ENCODE measurements at places on chromosomes 1 and 21. TPM values are rescaled to one million over a fixed set of nuclear protein-coding genes. Genes with fewer than 3 reads are reported as not detected.
A peak's percentile ranks its signal among the peaks of the same experiment; 100 is the strongest.

DNA sequence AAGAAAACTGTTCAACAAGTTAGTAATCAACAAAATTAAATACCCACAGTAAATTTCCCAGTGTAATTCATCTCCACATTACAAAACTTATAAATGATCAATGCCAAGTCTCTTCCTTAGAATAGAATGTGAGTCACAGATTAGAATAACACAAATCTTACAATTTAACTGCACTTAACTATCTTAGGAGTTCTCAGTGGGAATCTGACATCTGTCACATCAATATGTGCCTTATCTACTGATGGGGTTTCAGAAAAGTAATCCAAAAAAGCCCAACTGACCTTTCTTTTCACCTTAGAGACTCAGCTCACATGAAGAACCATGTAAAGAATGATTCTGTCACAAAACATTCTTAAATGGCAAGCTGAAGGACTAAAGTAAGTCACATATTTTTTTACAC, 141.4 kb downstream of the RERE start:
- DNase-seq, result no peak

GRCh38 chr1:230495076-230495475, 68.9 kb upstream of the PGBD5 start:
- DNase-seq, result no peak

FCRL6 gene
- total RNA-seq, result not detected

GRCh38 chr1:231122143-231122542, 39.7 kb upstream of the TRIM67 start:
- DNase-seq, result no peak

GRCh38 chr1:34549199-34549598, 205.6 kb upstream of the GJB5 start:
- DNase-seq, result no peak

DNA sequence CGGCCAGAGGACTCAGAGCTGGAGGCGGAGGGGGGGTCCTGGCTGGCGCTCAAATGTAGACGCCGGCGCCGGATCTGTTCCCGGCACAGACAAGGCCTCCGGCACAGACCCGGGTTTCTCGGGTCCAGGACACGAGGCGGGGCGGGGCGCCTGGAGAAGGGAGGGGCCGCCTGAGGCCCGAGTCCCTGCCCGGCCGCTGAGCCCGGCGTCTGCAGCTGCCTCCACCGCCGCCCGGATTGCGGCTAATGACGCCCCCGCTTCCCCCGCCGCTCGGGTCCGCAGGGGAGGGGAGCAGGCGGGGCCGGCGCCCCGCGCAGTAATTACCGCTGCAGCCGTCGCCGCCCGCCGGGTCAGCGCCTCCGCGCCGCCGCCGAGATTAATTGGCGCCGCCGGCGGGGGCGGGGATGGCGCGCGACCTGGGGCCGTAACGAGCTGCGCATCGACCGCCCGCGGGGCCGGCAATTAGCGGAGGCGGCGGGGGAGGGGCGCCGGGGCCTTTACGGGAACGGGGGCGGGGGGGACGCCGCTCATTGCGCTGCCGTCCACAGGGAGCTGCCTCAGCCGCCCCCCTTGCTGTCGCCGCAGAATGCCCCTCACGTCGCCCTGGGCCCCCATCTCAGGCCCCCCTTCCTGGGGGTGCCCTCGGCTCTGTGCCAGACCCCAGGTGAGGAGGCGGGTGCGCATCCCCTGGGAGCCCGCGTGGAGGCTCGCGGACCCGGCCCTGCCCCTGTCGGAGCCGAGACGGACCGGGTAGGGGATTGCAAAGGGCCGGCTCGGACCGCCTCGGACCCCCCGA, 17.3 kb downstream of the NOC2L start:
- DNase-seq, result no peak

RPS27 gene
- 2,161 TPM for total RNA-seq

GRCh38 chr21:45309069-45309986, 21.6 kb upstream of the POFUT2 start:
- no peak for DNase-seq

GRCh38 chr1:14755518-14756252, 157.2 kb downstream of the KAZN start:
- no peak for DNase-seq

DNA sequence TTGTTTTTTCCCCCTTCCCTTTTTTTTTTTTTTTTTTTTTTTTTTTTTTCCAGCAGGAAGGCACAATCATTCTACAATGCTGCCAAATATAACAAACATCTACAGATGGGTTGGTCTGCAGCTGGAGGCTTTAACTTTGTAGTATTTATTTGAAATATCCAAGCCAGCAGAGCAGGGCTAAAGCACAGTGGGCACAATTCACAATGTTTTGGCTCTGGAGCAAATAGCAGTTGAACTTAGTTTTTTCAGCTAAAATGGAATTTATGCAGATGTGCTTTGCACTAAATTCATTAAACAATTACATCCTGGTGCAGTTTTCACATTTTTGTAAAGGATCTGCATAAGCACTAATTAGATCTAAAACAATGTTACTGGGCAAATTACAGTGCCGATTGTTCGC, 39.8 kb upstream of the ZBTB18 start:
- DNase-seq, result no peak

TMIGD3 gene
- total RNA-seq, result 2.0 TPM

- DNase-seq, result no peak
Observed at GRCh38 chr1:160575112-160575664, 4.1 kb downstream of the CD84 start.

FMN2 gene
- 61.1 TPM for total RNA-seq

DNA sequence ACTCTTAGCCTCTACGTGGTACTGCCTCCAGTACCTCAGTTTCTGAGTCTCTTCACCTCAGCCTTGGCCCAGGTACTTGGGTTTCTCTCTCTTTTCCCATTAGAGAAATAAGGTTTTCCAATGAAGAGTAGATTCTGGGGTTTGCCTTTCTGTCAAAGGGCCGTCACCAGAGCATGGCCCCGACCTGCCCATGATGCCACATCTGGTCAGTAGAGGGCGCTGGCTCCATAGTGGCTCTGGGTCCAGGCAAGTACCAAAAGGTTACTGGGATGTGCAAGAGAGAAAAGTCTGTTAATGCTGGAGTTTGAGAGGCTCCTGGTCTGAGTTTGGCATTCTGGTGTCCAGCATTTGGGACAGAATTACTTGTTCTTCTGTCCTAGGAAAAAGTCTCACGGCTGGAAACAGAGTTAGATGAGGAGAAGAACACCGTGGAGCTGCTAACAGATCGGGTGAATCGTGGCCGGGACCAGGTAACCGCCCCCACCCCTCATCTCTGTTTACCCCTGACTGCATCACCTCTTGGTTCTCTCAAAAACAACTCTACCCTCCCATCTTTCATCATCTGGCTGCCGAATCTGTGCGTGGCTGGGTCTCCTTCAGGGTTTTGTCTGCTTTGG, 5.3 kb upstream of the TUFT1 start:
- DNase-seq, result peak; percentile 20

DNA sequence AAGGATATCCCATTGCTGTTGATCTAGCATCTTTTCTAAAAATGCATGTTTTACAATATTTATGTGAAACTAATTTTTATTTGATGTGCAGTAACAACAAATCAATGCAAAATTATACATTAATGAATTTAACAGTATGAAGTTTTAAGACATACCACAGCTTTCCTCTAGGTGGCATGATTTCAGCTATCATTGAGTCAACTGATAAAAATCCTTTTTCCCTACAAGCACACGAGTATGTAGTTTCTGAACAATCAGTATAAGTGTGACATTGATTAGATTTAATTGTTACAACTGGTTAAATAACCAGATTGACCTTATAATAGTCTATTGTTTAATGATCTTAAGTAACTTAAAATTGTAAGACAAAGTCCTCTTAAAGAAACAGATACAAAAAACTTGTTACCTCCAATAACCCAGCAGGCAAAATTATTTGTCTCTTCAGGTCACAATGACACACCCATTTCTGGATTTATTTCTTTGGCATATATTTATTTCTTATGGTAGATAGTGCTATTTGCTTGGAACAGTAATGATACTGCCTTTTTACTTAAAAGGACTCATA, 5.8 kb upstream of the TGFB2 start:
- DNase-seq, result no peak

DNA sequence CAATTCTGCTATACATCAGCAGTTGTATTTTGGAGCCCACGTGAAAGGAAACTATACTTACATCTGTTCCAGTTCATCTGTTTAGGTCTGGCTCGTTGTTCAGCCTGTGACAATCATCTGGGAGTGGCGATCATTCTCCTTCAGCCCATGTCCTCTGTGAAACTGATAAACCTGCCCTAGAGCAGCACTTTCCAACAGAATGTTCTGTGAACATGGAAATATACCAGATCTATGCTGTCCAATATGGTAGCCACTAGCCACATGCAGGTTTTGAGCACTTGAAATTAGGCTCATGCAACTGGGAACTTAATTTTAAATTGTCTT, 24.5 kb upstream of the COQ8A start:
- DNase-seq, result no peak

DNA sequence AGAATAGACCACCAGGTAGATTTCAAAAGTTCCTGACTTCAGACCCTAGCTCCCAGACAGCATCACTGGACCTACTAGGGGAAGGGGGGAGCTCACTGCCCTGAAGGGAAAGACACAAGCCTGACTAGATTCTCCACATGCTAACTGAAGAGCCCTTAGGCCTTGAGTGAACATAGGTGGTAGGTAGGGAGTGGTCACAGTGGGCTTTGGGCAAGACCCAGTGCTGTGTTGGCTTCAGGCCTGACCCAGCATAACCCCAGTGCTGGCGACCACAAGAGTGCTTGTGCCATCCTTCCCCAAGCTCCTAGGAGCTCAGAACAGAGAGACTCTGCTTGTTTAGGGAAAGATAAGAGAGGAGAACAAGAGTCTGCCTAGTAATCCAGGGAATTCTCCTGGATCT, 51.1 kb upstream of the ACADM start:
- DNase-seq, result no peak

DNA sequence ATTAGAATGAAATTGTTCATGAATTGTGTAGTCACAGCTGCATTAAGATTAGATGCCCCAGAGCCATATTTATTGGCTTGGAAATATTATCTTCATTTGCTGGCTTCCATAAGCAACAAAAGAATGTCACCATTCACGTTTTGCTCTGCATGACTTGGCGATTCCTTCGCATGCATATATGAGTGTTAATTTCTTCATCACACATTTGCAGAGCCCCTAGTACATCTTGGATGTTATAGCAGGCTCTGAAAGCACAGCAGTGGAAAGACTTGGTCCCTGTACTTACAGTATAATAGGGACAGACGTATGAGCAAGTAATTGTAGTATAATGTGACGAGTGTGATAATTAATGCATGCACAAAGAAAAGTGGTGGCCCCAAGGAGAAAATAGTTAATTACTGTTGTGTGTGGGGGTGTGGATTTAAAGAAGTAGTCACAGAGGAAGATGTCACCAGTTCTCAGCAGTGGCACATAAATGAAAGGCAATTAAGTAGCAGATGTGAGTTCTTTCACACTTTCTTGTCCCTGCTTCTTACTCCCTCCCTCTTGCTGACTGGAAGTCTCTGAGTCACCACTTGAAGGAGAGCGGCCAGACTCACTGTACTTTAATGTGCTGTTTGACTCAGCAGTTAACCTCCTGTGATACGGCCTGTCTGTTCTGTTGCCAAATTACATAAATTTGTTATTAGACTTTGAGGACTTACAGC, 21.0 kb downstream of the S100A10 start:
- no peak for DNase-seq

DNA sequence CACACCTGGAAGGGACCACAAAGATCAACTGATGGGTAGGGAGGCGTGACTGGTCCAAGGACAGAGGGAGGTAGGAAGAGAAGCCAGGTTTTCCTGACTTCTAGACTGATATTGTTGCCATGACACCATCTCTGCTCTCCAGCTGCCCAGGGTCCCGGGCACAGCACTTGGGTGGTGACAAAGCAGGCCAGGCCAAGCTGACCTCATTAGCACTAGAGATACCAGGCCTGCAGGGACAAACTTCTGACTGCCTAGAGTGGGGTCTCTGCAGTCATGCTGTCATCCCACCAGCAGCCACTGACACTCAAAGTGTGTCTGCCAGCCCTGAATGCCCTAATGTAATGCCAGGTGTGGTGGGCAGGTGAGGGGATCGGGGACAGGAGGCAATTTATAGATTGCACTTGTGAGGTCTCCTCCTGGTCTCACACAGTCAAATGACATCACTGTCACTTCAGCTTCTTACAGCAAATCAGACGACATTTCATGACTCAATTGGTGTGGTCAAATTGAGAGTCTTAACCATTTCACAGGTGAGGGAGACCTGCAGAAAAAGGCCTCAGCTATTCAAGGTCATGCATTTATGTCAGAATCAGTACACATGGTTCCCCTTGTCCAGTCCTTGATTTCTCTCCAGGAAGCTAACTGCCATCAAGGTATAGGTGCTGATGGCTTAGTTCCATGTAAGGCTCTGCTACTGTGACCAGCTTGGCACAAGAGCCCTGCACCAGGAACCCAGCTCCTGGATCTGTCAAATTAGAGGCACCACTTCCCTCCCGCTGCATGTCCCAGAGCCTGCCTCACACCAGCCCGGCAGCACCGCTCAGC, 2.7 kb downstream of the SLC9A1 start:
- peak; percentile 30 for DNase-seq

C1orf94 gene
- 0.31 TPM for total RNA-seq

GRCh38 chr1:87329051-87329525, 408 bp downstream of the LMO4 start:
- DNase-seq, result no peak

KCNK1 gene
- total RNA-seq, result 5.3 TPM

OR2L3 gene
- 1.2 TPM for total RNA-seq

KISS1 gene
- not detected for total RNA-seq

GRCh38 chr21:45466330-45467220, 61.6 kb downstream of the COL18A1 start:
- no peak for DNase-seq

DNA sequence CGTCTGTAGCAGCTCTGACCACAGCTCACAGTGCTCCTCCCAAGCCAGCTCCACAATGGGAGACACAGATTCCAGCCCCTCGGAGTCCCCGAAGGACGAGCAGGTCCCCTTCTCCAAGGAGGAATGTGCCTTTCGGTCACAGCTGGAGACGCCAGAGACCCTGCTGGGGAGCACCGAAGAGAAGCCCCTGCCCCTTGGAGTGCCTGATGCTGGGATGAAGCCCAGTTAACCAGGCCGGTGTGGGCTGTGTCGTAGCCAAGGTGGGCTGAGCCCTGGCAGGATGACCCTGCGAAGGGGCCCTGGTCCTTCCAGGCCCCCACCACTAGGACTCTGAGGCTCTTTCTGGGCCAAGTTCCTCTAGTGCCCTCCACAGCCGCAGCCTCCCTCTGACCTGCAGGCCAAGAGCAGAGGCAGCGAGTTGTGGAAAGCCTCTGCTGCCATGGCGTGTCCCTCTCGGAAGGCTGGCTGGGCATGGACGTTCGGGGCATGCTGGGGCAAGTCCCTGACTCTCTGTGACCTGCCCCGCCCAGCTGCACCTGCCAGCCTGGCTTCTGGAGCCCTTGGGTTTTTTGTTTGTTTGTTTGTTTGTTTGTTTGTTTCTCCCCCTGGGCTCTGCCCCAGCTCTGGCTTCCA, 22.9 kb upstream of the VPS13D start:
- no peak for DNase-seq

All from occipital lobe (tissue), 3 donors.